ENCODE measurements at places on chromosomes 7 and 10.

- DNase-seq, result no peak
These were observed 8.9 kb downstream of the DHTKD1 start for GRCh38 chr10:12077580-12078180.

- DNase-seq, result no peak
These were observed 223.1 kb upstream of the INHBA start for GRCh38 chr7:41925946-41926345.

GRCh38 chr10:117535298-117536071, 7.1 kb upstream of the EMX2 start:
- no peak for DNase-seq

- no peak for DNase-seq
These were observed 207.2 kb upstream of the SVIL start for GRCh38 chr10:29841724-29842649.

DNA sequence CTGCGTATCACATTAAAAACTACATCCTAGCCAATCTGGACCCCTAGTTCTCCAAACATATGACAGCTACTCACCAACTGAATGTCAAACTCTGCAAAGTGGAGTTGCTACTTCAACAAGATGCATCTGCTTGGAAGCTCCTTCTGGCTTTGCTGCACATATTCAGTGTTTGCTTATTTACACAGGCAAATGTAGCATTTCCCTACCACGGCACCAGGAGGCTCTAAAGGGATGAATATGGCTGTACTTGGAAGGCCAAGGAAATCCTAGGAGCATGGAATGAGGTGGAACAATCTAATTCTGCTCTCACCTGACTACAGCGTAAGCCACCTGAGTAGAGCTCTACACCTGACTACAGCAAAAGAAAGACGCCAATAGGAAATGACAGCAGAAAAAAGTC, 39.7 kb downstream of the MTPAP start:
- no peak for DNase-seq

DNA sequence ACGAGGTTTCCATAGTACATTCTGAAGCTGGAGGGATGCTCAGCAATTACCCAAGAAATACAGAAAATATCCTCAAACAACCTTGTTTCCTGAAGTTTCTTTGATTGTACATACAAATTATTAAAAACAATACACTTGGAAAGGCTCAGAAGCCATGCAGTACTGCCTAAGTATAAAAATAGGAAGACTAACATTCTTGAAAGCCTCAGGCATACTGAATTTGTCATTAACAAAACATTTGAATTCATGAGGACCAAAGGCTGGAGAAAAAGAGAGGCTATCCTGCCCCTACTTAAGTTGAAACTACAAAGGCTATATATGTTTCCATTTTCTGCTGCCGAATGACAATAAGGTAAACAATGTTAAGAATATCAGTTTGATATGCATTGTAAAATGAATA, 54.3 kb upstream of the SGCE start:
- no peak for DNase-seq

GRCh38 chr10:87960230-87960629, 96.8 kb downstream of the PTEN start:
- no peak for DNase-seq

DNA sequence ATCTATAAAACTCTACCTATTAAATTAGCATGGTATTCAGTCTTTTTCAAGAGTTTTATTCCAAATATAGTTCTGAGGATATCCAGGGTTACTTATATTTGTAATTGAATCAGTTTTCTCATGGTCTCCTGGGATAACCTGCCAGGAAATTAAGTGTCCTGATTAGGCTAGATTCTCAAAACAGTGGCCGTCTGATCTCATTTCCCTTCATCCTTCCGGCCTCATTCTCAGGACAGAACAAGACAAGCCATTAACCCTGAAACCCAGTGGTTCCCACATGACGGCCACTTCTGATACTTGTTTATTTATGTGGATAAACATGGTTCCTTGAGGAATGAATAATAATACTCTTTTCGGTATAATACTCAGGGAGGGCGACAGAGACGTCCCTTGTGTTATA, 417.6 kb upstream of the POT1 start:
- DNase-seq, result no peak

GRCh38 chr10:7337431-7338171, 73.2 kb downstream of the SFMBT2 start:
- DNase-seq, result no peak

DNA sequence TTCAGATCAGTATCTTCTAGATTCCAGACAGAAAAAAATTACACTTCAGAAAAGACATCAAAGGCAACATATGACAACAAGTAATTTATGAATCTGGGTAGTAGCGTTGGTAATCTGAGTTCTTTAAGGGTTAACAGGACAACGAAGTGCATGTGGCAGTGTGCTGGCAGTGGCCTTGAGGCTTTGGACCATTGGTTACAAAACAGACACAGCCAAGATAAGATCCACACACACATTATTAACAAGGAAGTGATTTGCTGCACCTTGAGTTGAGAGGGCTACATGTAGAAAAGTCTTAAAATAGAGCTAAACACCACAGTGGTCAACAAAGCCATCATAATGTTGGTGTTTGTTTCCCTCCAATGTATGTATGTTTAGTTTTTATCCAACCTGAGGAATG, 40.6 kb downstream of the AKR1D1 start:
- no peak for DNase-seq

DNA sequence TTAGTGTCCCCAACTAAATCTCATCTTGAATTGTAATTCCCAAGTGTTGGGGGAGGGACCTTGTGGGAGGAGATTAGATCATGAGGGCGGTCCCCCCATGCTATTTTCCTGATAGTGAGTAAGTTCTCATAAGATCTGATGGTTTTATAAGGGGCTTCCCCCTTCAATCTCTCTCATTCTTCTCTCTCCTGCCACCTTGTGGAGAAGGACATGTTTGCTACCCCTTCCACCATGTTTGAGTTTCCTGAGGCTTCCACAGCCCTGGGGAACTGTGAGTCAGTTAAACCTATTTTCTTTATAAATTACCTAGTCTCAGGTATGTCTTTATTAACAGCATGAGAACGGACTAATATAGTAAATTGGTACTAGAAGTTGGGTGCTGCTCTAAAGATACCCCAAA, 365.6 kb downstream of the ANKRD7 start:
- no peak for DNase-seq

DNA sequence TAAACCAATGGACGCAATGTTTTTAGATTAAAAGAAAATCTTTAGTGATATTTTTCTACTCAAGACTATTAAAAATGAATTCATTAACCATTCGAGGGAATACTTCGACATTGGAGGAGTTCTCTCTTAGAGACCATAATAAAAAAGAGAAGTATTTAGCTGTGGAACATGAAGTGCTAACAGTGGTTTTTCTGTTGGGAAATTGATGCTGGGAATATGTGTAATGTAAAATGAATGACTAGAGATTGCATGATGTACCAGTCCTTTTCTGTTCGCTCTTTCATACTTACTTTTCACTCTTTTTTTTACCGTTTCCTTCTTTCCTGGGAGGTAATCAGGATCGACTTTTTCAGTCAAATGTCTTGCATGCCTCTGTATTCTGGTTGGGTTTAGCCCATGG, 41.3 kb downstream of the ST7 start:
- no peak for DNase-seq

DNA sequence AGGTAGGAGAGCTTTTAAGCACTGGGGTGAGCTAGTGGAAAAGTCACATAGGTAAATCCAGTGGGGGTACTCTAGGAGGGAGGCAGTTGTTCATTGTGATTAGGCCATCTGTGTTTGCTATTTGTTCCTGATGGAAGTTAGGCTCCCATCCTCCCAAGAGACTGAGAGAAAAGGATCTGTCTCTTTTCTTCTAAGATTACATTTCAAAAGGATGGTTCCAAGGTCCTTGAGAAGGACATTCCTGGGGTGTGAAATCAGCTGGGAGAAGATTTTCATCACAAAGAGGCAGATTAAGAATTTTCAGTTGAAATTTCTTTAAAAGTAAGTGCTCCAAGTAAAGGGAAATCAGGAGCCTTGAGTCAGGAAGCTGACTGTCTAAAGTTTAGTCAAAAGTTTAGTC, 210.8 kb upstream of the CSTF2T start:
- no peak for DNase-seq

DNA sequence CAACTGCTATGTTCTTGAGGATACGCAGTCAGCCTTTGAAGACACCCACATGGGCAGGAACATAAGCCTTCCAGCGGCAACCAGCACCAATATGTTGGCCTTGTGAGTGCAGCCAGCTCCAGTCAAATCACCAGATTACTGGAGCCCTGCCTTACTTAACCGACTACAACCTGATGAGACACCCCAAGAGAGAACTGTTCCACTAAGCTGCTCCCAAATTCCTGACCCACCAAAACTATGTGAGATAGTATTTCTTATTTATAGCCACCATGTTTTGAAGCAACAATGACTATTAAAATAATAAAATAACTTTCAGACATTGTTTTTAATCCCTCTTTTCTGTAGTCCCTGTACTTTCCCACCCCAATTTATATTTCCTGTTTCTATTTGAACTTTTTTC, 179.6 kb downstream of the ADK start:
- no peak for DNase-seq

GRCh38 chr7:66837007-66837406, 84.0 kb upstream of the TMEM248 start:
- no peak for DNase-seq

GRCh38 chr7:114303301-114303700, 111.3 kb upstream of the FOXP2 start:
- no peak for DNase-seq

GRCh38 chr10:125626671-125627070, 56.3 kb downstream of the TEX36 start:
- DNase-seq, result no peak

DNA sequence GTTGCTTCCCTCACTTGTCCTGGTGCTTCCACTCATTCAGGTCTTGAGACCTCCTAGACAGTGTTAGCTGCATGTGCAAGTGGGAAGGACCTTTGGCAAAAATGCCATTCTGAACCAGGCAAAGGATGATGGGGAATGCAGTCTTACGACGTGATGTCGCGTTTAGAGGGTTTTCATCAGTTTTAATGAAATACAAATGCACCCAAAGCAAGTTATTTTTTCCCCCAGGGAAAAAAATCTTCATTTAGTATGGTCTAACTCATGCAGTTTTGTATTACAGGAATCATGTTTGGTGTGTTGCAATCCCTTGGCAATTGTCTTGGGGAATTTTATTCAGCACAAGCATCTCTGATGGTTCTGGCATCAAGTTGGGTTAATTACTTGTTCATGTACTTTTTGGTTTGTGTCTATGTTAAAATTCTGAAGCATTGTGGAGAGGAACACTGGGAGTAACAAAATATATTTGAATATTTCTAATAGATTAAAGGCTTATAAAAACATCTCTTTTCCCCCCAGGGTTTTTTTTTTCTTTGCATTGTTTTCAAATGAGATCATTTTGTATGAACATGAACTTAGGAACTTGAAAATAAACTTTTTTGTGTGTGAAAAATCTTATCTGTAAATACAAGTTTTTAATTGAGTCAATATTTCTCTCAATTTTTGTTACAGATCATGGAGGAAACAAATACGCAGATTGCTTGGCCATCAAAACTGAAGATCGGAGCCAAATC, 188.9 kb downstream of the BICC1 start:
- no peak for DNase-seq

DNA sequence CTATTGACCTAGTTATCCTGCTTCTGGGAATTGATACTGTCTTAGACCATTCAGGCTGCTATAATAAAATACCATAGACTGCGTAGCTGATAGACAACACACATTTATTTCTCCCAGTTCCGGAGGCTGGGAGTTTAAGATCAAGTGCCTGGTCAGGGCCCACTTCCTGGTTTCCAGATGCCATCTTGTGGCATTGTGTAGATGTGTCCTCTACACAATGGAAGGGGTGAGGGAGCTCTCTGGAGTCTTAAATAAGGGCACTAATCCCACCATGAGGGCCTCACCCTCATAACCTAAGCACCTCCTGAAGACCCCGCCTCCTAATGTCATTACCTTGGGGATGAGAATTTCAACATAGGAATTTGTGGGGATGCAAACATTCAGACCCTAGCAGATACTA, 62.4 kb downstream of the SLC35B4 start:
- no peak for DNase-seq

DNA sequence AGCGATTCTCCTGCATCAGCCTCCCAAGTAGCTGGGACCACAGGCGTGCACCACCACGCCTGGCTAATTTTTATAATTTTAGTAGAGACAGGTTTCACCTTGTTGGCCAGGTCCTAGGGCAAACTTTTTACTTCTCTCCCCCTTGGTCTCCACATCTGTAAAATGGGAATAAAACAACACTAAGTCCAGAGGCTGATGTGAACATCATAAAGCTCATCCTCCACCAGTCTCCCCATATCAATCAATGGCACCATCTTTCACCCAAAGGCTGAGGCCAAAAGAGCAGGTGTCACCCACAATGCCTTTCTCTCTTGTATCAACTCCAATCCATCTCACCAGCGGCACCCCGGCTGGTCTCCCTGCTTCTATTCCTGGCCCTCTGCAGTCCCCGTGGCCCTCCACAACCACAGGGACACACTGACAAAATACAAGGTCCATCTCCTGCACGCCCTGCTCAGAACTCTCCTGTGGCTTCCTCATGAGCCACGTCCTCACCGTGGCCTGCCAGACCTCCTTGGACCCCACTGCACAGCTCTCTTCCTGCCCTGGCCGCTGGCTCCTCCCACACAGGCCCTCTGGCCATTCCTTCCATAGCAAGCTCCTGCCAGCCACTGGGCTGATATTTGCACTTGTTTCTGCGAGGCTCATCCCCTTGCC, 179.0 kb downstream of the FAM107B start:
- DNase-seq, result no peak

DNA sequence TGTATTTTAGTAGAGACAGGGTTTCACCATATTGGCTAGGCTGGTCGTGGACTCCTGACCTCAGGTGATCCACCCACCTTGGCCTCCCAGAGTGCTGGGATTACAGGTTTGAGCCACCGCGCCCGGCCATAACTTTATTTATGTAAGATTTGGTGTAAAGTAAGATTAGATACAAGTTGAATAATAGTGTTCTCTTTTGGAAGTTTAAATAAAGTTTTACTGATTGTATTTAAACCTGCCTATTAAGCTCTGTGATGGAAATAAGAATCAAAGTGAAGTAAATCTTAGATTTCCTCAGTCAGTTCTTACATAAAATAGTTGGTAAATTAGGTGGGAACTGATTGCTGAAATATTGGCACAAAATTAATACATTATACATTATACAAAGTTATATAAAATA, 86.0 kb downstream of the MKLN1 start:
- no peak for DNase-seq

All from stimulated activated CD8-positive, alpha-beta memory T cell treated with anti-CD3 and anti-CD28 coated beads, Interleukin-2, amount 100 ng/mL, for 1 hour (primary cell).